ENCODE measurements at places on chromosomes 16 and 17.

DNA sequence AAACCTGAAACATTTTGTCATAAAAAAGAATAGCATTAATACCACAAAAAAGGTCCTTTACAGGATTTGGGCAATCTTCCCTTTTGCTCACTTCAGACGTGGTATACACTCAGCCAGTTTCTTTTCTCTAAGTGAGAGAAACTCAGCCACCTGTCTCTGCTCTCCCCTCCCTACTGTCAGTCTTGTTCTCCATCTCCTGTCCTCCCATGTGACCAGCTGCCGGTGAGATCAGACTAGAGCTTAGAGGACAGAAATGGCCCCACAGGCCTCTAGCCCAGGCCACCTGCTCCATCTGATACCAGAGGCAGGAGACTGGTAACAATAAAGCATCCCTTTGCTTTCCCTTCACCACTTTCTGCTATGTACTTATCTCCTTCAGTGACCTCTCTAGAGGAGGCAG is 34.9 kb downstream of the CMC2 start:
- no peak for DNase-seq

GRCh38 chr16:30551781-30552180 is 6.4 kb downstream of the ZNF764 start:
- peak; percentile 54 for DNase-seq

GRCh38 chr16:87584271-87584670 is 18.0 kb upstream of the JPH3 start:
- DNase-seq = no peak

DNA sequence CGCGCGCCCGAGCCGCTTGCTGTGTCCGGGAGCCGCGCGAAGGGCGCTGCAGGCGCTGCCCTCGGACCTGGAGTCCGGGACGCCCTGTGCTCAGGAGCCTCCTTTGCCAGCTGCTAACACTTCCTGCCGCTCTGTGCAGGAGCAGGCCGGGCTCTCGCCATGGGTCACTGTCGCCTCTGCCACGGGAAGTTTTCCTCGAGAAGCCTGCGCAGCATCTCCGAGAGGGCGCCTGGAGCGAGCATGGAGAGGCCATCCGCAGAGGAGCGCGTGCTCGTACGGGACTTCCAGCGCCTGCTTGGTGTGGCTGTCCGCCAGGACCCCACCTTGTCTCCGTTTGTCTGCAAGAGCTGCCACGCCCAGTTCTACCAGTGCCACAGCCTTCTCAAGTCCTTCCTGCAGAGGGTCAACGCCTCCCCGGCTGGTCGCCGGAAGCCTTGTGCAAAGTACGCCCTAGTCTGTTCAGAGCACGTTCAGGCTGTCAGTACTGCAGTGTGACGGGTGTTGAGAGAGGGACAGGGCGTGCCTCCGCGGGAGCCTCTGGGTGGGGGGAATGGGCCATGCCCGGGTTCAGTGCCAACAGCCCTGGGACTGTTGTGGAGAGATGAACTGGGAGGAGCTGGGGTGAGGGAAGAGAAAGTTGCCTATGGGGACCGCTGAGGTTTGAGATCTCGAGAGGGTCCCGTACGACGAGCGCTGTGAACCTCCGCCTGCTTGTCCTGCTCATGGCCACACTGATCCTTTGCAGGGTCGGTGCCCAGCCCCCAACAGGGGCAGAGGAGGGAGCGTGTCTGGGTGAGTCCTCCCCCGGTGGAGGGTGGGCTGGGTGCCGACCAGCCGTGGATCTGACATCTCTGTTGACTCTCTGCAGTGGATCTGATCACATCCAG is 1.3 kb downstream of the ZNF276 start:
- DNase-seq = peak; percentile 70

Measured in activated naive CD8-positive, alpha-beta T cell treated with anti-CD3 and anti-CD28 coated beads, Interleukin-2, amount 50 U/mL, for 24 hours (primary cell).